ENCODE measurements at places on chromosomes 4 and X.

DNA sequence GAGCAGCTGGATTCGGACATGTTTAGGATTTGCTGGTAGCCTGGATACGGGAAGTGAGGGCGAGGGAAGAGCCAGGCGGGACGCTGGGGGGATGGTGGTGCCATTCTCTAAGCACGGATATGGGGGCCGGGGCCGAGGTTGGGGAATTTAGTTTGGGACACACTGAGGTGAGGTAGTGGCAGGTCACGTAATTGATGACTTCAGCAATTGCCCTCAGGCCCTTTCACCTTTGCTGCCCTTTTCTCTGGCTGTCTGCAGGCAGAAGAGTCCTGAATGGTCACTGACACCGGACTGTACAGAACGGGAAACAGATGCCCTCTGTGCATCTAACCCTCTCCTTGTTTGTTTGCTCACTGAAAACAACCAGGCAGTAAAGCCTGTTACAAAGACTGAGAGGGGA, 16.9 kb upstream of the HMGB3 start:
- DNase-seq, result no peak

GRCh38 chr4:90476019-90476418, 348.8 kb downstream of the CCSER1 start:
- no peak for DNase-seq

DNA sequence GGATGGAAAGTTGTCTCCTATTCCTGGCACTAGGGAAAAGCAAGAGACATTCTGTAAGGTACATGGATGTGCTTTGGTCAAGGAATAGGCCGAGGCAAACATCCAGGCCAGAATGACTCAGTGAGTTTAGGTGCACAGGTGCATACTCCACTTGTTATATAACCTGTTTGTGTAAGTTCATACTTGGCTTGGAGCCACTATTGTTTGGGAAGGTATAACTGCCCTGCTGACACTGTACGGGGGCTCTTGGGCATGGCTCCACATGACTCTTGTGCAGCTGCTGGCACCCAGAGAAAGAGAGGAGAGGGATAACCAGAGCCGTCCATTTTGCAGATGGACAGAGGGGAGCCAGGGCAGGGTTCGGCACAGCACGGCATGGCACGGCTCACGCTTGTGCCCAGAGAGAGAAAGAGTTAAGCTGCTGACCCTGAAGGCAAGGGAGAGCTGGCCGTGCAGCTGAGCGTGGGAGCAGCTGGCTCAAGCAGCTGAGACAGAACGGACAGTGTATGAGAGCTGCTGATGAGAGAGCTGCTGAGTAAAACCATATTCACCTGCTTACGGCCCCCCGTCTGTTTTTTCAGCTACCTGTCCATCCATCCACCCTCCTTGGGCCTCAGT, 98.0 kb downstream of the SLC2A9 start:
- no peak for DNase-seq

GRCh38 chr4:83783215-83783614, 247.3 kb downstream of the GPAT3 start:
- DNase-seq, result no peak
